Upper lobe of right lung (tissue), 1 donor: ENCODE measurements at places on chromosomes 1 and 21. TPM values are rescaled to one million over a fixed set of nuclear protein-coding genes. Genes with fewer than 3 reads are reported as not detected.

CHIA gene
- 6.3 TPM for total RNA-seq

DNA sequence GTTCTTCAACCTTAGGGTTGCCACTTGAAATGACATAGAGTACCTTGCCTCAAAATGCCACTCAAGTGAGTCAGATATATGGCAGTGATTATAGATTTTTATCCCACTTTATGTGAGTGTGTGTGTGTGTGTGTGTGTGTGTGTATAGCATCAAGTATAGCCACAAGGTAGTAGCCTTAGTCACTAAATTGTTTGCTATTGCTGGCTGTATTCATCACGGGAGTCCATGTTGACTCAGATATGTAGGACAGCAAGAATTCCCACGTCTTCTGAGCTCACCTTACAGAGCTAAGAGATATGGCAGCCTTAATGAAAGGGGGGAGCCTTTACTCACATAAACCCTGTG is 9.3 kb downstream of the ETS2 start:
- no peak for DNase-seq

DNA sequence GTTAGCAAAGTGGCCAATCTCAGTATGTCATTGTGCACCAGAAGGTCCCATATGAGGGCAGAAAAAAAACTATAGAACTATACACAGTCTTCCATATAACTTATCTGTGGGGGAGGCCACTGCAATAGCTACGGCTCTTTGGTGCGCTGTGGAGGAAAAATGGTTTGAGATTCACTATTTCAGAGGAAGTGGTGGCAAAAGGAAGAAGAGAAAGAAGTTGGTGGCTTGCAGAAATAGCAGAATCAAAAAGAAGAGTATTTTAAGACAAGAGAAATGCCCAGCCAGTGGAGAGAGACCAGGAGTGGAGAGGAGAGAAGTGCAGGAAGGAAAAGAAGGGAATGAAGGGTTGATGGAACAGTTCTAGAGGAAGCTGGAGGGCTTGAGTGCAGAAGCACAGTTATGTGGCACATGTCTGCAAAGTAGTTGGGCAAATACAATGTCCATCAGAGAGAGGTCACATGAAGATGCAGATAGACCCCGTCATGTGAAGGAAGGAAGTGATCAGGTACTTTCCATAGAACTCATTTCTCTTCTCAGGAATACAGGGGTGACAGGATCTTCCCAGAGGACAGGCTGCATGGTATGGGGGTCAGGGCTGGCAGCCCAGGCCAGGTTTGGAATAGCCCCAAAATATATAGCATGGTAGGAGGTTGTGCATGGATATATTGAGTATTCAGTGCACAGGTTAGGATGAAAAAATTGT is 64.6 kb downstream of the RUNX1 start:
- DNase-seq = no peak

GRCh38 chr1:208524925-208525324 is 280.7 kb upstream of the PLXNA2 start:
- DNase-seq = no peak
